Cerebellar cortex (tissue), 1 donor: ENCODE measurements at places on chromosomes 16 and 17.

GRCh38 chr17:35587074-35587961 lies at the start of gene AP2B1:
Gene AP2B1, plus strand, starts transcription at chr17:35587322. Its CDS starts 6,709 bp downstream, at chr17:35594031.
- DNase-seq, result peak; percentile 96

DNA sequence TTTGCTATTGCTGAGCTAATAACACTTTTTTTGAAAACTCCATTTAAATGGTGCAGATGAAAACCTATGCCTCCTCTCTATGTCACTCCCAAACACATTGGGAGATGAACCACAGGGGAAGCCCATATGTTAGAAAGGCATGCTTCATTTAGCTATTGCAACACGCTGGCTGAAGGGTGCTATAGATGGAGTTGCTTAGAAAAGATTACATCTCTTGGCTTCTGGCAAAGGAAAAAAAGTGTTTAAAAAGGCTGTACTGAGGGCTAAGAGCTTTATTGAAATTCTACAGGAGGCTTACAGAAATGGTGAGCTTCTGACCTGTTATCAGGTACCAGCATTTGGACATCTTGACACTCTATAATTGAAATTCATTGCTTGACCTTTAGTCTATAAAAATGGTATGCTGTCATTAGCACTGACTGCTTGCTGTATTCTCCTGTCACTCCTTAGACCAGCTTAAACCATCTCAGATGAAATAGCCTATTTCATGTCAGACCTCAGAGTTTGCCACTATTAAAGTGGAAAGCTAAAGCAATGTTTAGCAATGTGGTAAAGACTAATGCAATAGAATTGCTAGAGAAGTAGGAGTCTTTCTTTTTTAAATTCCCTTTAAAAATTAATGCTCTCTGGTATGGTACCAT lies 503.9 kb downstream of the CDH11 start:
- no peak for DNase-seq

GRCh38 chr17:74271901-74272561 lies 2.0 kb upstream of the DNAI2 start:
- no peak for DNase-seq

DNA sequence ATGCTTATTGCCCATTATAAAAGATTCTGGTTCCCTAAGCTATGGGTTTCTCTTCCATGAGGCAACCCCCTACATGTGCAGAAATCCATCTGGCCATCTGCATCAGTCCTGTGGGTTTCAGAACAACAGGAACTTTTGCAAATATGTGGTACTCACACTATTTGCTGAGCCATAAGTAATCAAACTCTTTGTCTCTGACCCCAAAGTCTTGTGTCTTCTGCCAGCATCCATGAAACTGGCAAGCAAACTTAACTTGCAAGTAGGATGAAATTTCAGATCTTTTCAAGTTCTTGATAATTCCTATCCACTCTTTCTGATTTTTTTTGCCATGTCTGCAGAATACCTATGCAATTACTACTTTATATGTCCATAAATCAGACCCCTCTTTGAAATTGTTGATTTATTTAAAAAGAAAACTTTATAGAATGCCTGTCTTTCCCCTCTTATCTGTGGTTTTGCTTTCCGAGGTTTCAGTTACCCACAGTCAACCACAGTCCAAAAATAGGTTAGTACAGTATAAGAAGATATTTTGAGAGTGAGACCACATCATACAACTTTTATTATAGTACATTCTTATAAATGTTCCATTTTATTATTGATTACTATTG lies 158.4 kb upstream of the IRX3 start:
- DNase-seq, result no peak

DNA sequence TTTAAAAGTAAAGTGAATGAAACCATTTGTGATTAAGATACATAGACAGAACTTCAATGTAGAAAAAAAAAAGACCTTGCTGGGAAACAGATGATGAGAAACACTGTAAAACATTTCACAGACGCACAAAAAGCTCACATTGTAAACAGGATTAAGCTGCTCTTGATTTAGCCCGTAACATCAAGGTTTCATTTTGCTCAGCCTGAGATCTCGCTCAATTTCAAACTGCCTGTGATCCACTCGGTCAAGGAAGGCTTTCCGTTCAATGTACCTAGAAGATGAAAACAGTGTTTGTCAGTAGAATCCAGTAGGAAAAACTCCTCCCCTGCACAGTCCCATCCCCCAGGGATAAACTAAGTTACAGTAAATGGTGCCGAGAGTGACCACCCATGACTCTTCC lies 42.3 kb upstream of the BCAR1 start:
- DNase-seq, result no peak

DNA sequence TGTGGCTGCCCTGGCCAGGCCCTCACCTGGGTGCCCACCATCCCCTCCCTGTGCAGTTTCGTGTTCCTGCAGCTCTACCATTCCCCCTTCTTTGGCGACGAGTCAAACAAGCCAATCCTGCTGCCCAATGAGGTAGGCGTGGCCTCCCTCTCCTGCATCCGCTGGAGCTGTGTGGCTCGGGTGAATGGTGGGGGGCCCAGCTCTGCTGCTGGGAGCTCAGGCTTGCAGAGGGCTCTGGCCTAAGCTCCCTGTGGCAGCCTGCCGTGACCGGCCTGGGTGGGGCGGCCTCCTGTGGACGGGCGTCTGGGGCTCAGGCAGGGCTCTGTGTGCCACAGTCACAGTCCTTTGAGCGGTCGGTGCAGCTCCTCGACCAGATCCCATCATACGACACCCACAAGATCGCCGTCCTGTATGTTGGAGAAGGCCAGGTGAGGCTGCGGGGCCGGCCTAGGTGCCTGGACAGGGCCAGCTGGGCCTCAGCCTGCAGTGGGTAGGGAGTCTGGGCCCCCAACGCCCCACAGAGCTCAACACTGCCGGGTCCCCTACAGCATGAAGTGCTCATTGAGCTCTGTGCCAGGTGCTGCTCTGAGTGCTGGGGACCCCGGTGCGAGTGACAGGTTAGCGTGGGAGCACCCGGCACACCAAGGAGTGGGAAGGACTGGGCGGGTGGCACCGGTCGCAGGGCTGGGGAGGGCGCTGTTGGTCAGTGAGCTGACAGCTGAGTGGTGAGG lies 37.3 kb downstream of the TSC2 start:
- DNase-seq, result peak; percentile 61

DNA sequence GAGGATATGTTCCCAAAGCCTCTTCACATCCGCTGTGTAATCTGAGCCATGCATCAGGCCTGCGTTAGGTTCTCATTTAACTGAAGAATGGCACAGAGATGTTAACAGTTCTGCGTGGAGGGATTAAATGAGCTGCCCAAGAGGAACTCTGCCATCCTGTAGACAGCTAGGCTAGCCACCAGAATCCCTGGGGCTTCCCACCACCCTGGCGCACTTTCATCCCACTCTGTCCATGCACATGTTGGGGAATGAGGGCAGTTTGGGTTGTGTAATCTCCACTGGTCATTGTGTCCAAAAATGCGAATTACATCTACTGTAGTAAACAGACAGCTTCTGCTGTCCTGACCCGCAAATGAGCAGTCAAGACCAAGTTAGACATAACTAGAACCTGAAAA lies 1.0 kb upstream of the GLG1 start:
- DNase-seq, result no peak

DNA sequence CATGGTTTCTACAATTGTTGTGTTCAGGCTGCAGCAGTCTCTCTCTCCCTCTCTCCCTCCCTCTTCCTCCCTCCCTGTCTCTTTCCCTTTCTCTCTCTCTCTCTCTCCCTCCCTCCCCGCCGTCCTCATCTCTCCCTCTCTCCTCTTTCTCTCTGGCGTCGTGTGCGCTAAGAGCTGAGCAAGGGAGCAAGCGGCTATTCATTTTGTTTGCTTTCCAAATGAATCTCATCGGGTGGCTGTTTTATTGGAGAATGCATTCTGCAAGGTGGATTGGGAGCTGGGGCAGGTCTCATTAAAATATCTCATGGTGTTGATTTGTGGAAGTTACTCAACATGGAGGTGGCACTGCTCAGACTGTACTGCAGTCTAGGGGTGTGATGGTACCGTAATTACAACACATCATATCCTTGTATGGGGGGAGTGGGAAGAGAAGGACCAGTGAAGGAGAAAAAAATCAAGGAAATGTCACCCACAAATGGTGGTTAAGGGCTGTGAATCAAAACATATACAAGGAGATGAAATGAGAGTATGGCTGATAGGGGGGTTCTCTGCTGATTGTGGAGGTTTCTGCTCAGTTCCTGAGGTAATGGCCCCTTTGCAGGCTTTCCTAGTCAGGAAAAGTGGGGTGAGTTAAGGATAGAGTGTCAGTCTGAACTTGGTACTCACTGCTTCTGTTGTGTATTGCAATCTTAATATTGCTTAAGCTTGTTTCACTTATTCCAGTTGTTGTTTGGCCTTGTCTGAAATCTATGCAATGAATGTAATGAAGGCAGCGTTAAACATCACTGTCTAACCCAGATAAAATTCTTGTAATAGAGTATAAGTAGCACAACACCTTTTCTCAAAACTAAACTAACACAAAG lies 2.7 kb downstream of the MSL1 start:
- peak; percentile 71 for DNase-seq
